ENCODE measurements at places on chromosomes 2 and 18.
A peak's percentile ranks its signal among the peaks of the same experiment; 100 is the strongest.

GRCh38 chr2:99354070-99354469 lies 16.9 kb downstream of the EIF5B start:
- H3K27ac ChIP-seq, result no peak overlapping the region
- no peaks in the 10 kb centered on the region for H3K36me3 ChIP-seq
- H3K4me1 ChIP-seq, result no peaks in the 10 kb centered on the region
- no peaks in the 10 kb centered on the region for H3K27me3 ChIP-seq
- no peak overlapping the region for H3K4me3 ChIP-seq

DNA sequence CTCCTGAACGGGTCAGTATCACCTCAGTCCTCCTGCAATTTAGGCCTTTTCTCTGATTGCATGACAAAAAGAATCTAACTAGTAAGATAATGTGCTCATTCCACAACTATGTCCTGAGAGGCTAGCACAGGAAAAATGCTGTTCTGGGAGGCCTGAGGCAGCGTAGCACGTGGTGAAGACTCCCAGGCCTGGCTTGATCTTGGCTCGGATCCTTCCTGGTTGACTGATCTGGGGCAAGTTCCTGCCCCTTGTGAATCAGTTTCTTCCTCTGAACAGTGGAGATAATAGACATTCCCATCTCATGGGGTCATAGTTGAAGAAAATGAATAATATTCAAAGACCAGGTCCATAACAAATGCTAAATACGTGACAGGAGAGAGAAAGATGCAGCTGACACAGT lies 12.3 kb downstream of the FBLN7 start:
- peaks cover 4% of the 10 kb centered on the region for H3K4me1 ChIP-seq
- DNase-seq, result no peak
- H3K4me3 ChIP-seq, result no peak overlapping the region
- no peaks in the 10 kb centered on the region for H3K27me3 ChIP-seq
- no peaks in the 10 kb centered on the region for H3K36me3 ChIP-seq
- H3K27ac ChIP-seq, result peak overlapping the region; percentile 60

DNA sequence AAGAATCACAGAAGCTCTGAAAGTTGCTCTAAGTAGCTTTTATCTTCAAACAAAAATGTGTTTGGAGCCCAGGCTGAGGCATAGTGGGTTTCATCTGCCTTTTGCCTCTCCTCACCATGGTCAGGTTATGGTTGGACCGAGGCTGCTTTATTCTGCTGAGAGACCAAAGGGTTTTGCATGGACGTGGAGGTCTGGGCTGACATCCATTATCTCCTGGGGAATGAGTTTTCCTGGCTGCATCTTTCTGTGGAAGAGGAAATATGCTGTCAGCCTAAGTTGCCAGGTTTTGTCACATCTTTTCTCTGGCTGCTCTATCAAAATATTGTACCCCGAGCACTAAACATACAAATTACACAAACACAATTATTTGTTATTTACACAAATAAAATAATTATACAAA lies 223.2 kb downstream of the LDLRAD4 start:
- H3K27me3 ChIP-seq, result no peaks in the 10 kb centered on the region
- no peak overlapping the region for H3K27ac ChIP-seq
- no peak overlapping the region for H3K4me3 ChIP-seq
- H3K4me1 ChIP-seq, result peaks cover 10% of the 10 kb centered on the region
- no peaks in the 10 kb centered on the region for H3K36me3 ChIP-seq

DNA sequence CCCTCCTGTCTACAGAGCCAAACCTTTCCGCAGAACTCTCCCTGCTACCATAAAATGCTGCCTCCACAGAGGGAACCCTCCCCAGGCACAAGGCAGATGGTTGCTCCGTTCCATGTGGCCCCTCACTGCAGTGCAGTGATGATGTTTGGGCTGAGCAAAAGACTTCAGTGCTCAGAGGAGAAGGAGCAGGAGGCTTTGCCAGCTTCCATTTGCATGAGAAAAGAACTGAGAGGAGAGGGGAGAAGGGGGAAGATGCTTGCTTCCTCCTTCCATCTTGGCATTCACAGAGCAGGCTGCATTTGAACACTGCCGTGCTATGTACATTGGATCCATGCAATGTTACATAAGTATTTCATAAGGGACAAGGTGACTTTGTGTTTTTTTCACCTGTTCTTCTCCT lies 46.6 kb upstream of the TMEM200C start:
- H3K27me3 ChIP-seq, result no peaks in the 10 kb centered on the region
- H3K4me1 ChIP-seq, result no peaks in the 10 kb centered on the region
- no peak for DNase-seq
- no peak overlapping the region for H3K4me3 ChIP-seq

DNA sequence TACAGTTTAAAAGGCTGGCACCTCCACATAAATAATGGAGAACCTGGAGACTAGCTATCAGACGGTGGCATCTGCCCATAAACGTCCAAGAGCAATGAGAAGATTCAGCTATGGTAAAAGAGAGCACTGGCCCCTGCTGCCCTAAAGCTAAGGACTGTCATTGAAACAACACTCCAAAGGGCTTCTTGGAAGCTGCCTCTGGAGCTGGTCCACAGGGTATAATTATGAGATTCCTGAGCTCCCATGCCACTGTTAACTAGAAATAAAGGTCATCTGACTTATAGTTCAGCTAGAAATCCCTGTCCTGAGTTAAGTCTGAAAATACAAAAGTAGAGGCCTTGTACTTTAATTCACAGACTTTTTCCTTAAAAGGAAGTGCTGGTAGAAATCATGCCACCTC lies 39.9 kb upstream of the RBMS1 start:
- peaks cover 24% of the 10 kb centered on the region for H3K4me1 ChIP-seq
- H3K36me3 ChIP-seq, result no peaks in the 10 kb centered on the region
- H3K4me3 ChIP-seq, result no peak overlapping the region
- peak; percentile 26 for DNase-seq

GRCh38 chr18:35905436-35905835 lies 67.0 kb upstream of the RMP24 start:
- DNase-seq, result no peak
- H3K4me3 ChIP-seq, result no peak overlapping the region
- H3K27ac ChIP-seq, result no peak overlapping the region
- H3K4me1 ChIP-seq, result no peaks in the 10 kb centered on the region
- H3K27me3 ChIP-seq, result no peaks in the 10 kb centered on the region
- H3K36me3 ChIP-seq, result no peaks in the 10 kb centered on the region

DNA sequence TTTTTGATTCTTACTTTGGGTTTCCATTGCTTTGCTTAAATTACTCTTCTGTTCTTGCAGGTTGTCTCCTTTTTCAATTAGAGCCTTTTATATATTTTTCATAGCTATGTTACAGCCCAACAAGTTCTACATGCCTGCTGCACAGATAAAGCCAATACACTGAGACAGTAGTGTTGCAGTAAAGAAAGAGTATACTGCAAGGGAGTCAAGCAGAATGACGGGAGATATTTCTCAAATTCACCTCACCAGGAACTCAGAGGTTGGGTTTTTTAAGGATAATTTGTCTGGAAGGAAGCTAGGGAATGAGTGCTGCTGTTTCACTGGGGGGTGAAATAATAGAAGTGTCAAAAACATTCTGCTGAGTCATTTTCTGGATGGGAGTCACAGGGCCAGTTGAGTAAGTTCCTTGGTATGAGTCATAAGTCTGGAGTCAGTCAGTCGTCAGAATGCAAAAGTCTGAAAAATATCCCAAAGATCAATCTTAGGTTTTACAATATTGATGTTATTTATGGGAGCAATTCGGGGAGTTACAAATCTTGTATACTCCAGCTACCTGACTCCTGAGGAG lies 193.0 kb upstream of the RGPD4 start:
- no peaks in the 10 kb centered on the region for H3K36me3 ChIP-seq
- DNase-seq, result no peak
- no peak overlapping the region for H3K27ac ChIP-seq
- no peaks in the 10 kb centered on the region for H3K27me3 ChIP-seq

DNA sequence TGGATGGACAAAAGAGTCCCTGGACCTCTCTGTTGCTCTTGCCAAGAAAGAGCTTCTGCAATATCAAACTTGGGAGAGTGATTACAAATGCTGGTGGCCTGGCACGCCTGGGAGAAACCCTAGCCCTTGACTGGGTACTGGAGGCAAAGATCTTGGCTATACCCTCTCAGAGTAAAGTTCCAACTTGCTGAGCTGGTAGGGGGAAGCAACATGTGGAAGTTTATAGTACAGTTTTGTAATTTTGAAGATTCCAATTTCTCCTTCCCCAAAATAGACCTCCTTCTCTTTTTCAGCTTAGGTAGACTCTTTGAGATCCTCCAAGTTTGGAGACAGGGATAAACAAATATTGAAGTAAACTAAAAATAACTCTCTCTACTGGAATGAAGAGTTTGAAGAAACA lies 645.3 kb downstream of the NR4A2 start:
- no peaks in the 10 kb centered on the region for H3K27me3 ChIP-seq
- no peak overlapping the region for H3K4me3 ChIP-seq
- no peaks in the 10 kb centered on the region for H3K36me3 ChIP-seq
- DNase-seq, result no peak

GRCh38 chr2:157192445-157193423 lies 64.8 kb upstream of the GALNT5 start:
- no peak for DNase-seq
- no peak overlapping the region for H3K27ac ChIP-seq
- no peaks in the 10 kb centered on the region for H3K36me3 ChIP-seq

GRCh38 chr2:83055376-83056010 lies 1403.6 kb downstream of the SUCLG1 start:
- H3K27ac ChIP-seq, result no peak overlapping the region
- no peaks in the 10 kb centered on the region for H3K36me3 ChIP-seq
- no peaks in the 10 kb centered on the region for H3K4me1 ChIP-seq
- H3K27me3 ChIP-seq, result no peaks in the 10 kb centered on the region
- no peak overlapping the region for H3K4me3 ChIP-seq

GRCh38 chr18:76522122-76522503 lies 27.1 kb upstream of the ZNF516 start:
- H3K36me3 ChIP-seq, result no peaks in the 10 kb centered on the region
- no peaks in the 10 kb centered on the region for H3K4me1 ChIP-seq
- H3K4me3 ChIP-seq, result no peak overlapping the region

DNA sequence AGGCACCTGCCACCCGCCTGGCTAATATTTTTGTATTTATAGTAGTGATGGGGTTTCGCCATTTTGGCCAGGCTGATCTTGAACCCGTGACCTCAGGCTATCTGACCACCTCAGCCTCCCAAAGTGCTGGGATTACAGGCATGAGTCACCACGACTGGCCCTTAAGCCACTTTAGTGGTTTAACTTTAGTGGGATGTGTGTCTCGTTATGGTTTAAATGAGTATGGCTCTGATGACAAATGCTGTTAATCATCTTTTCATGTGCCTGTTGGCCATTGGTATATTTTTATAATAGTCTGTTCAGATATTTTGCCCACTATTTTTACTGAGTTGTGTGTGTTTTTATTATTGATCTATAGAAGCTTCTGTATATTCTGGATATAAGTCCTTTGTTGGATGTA lies 205.9 kb downstream of the MYO1B start:
- H3K27me3 ChIP-seq, result no peaks in the 10 kb centered on the region
- DNase-seq, result no peak
- no peak overlapping the region for H3K27ac ChIP-seq
- H3K4me1 ChIP-seq, result no peaks in the 10 kb centered on the region

- no peak overlapping the region for H3K4me3 ChIP-seq
- H3K27me3 ChIP-seq, result no peaks in the 10 kb centered on the region
- peaks cover 54% of the 10 kb centered on the region for H3K4me1 ChIP-seq
- H3K36me3 ChIP-seq, result peaks cover 11% of the 10 kb centered on the region
- no peak overlapping the region for H3K27ac ChIP-seq
- no peak for DNase-seq
Measured at GRCh38 chr2:37664231-37664643, 7.2 kb downstream of the CDC42EP3 start.

DNA sequence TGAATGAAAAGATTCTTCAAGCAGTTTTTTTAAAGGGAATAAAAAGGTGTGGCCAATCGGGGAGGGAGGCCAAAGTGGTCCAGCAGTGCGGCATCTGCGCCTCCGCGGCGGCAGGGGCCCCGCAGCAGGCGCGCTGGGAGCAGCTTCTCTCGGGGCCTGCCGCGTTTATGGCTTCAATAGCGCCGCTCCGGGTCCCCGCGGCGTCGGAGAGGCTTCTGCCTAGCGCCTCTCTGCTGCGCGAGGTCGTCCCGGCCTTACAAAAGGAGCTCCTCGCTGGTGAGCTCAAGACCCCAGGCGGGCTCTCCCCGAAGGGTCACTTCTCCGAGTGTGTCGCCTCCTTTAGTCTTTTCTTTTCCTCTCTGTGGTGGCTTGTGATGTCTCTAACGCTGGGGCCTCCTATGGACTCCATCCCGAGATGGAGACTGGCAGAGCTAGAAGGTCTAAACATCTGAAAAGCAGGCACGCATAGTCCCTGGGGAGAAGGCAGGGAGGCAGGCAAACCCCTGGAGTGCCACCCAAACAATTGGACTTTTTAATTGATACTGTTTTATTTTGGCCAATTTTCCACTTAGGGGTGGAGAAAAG lies 67.1 kb downstream of the SUMO1 start:
- H3K27ac ChIP-seq, result no peak overlapping the region
- no peaks in the 10 kb centered on the region for H3K36me3 ChIP-seq
- no peak for DNase-seq
- H3K27me3 ChIP-seq, result no peaks in the 10 kb centered on the region

DNA sequence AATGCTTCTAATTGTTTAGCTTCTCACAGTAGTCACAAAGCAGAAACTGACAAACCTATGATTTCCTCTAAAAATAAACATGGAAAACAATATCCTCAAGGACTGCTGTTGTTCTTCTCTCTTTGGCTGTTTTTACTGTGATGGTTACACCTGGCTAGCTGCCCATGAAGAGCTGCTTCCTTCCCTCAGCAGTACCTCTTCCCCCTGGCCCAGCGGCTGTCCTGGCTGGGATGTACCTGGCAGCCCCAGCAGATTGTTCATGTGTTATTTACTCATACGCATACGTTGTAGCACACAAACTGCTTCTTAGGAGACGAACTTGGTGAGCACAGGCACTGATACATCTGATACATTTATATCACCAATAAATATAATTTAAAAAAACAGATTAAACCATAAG lies 27.4 kb downstream of the NEMP2 start:
- no peak for DNase-seq
- H3K4me1 ChIP-seq, result no peaks in the 10 kb centered on the region
- H3K4me3 ChIP-seq, result no peak overlapping the region
- H3K27ac ChIP-seq, result no peak overlapping the region
- H3K27me3 ChIP-seq, result no peaks in the 10 kb centered on the region
- H3K36me3 ChIP-seq, result no peaks in the 10 kb centered on the region

DNA sequence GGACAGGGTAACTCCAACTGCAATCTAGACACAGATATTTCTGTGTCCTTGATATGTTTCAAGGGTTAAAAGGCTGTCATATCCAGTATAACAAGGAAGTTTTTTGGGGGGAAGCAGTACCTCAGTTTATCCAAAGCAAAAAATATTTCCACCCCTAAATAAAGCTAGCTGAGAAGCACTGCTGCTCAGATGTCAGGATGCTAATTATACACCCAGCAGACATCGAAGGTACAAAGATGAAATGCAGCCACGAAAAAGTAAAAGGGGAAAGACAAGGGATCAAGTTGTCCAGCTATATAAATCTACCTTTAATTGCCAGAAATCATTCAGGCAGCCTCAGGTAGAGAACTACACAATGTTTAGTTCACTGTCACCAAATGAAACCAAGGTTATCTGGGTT lies 26.2 kb downstream of the ELAC1 start:
- no peaks in the 10 kb centered on the region for H3K27me3 ChIP-seq
- no peak for DNase-seq
- no peak overlapping the region for H3K4me3 ChIP-seq
- H3K27ac ChIP-seq, result no peak overlapping the region
- H3K36me3 ChIP-seq, result no peaks in the 10 kb centered on the region

Data from heart left ventricle (tissue), 16 donors.